NCI-H82 (cell line): ENCODE measurements at places on chromosomes 12 and 14.

DNA sequence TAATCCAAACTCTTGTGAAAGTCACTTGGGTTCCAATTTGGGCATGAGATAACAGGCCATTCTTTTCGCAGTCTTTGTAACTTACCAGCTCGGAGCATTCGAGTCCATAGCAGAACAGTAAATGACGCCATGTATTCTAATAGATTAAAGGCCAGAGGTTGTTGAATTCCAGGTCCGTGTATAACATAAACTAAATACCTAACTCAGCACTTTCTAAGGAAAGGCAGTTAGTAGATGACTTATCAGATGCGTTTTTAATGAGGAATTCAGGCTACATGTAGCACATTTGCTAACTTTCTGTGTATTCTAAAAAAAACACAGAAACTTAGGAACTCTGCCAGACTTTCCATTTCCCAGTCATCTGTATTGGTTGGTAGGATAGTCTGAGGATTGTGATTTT, 52.8 kb upstream of the ATF1 start:
- no peak for DNase-seq

DNA sequence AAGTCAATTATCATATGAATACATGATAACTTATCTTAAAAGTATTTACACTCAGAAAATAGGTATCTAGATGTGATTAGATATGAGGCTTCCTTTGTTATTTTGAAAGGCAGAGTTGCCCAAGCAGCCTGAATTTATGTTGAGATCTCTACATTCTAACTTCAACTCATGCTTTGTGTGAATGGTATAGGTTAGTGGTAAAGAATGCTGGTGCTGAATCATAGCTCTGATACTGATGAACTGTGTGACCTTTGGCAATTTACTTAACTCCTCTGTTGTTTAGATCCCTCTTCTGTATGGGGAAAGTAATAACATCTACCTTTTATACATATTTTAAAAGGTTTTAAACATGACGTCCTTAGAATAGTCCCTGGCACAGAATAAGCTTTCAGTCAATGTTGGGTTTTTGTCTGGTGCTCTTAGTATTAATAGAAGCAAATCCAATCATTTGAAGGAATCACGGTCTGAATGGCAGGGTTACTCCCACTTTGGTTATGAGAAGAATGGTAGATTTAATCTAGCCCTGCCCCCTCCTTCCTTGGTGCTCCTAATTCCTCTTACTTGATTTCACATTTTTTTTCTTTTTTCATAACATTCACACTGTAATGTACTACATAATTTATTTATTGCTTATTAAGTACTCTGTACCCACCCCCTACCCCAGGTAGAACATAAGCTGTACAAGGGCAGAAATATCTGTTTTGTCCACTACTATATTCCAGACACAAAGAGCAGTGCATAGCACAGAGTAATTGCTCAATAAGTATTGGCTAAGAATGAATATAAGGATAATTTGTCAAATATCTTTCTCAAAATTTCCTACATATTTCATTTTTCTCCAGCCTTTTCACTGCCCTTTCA, 203.3 kb upstream of the KRR1 start:
- no peak for DNase-seq

DNA sequence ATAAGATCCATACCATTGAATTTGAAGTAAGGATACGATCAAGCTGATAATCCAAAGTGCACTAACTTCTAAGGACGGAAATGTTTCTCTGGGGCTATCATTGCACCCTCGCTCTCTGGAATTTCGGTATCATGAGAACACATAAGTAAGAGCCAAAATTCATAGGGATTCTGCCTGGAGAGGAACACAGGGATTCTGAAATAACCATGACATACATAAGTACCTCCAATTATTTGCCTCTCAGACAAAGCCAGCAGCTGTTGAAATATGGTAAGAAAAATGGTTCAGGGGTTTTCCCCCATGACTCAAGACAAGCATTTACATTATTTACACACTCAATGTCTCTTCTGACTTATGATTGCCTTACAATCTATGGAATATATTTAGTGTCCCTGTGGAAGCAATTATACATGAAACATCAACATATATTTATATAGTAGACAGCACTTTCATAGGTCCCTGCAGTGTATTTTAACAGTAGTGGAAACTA, 1123.6 kb upstream of the SEL1L start:
- no peak for DNase-seq

DNA sequence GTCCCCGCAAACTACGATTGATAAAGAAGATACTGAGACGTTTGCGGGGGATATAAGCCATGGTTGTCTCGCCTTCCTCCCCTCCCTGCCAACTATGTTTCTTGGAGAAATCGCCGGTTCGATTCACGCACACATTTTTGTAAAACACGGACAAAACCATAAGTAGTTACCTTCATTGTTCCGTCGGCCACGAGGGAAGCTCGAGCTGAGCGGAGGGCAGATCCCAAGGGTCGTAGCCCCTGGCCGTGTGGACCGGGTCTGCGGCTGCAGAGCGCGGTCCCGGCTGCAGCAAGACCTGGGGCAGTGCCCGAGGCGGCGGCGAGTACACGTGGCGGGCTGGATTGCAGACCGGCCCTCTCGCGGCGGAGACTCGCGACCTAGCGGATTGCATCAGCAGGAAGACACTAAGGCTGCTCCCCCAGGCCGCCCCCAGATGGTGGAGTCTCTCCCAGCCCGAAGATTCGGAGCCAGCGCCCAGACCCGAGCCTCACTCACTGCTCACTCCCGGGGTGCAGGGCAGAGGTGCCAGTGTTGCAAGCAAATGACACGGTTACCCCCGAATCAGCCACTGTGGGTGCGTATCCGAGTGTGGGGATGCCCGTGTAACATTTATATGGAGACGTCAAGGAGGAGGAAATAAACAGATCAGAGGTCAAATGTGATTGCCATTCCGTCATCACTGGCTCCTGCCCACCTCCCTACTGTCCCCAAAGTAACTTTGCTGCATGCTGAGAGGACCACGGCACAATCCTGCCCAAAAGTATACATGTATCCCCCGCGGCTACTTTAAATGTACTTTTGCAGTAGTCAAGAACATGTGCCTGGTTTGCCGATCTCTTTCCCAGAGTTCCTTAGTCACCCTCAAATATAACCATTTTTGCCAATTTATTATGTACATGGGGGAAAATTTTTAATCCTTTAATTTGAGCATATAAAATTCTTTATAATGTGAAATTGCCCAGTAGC, at the start of gene BCAT1:
Gene BCAT1, minus strand, starts transcription at position 345 of the 966 bp plus-strand sequence. Its CDS starts 169 bp downstream, at position 176.
- DNase-seq: no peak

DNA sequence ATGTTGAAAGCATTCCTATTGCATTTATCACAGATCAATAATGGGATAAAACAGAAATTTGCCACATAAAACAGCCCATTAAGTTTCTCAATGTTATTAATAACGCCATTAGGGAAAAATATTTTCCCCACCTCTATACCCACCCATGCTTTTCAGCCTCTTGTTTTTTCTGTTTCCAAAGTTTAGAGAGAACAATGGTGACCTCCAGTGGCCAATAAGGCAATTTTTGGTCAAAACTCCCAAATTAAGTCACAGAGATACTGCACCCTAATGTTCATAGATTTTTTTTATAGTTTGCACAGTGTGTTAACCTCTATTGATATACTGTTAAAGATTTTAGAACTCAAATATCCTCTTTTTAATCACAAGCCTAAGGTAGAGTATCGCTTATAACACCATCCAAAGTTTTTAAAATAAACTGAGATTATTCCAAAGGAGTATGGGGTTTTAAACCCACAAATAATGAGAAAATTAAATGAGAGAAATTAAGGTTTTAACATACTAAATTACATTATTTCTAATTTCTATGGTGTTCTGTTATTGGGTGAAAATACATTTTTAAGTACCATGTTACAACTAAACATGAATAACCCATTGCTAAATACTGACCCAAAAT, 184.7 kb upstream of the DCN start:
- DNase-seq: peak; percentile 31

GRCh38 chr12:47824198-47824597, 4.5 kb upstream of the HDAC7 start:
- no peak for DNase-seq

DNA sequence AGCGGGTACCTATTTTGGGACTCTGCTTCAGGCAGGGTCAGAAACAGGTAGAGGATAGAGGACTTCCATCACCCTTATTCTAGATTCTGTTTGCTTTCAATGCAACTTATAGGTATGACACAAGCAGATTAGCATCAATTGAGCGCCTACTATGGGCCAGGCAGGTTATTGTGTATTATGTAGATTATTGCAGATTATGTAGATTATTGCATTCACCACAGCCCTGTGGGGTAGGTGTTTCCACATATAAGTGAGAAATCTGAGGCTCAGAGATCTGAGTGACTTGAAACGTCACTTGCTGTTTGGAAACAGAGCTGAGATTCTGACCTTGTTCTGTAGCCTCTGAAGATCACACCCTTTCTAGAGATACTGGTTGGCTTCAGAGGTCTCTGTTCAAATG, 25.7 kb upstream of the SERPINA4 start:
- no peak for DNase-seq

DNA sequence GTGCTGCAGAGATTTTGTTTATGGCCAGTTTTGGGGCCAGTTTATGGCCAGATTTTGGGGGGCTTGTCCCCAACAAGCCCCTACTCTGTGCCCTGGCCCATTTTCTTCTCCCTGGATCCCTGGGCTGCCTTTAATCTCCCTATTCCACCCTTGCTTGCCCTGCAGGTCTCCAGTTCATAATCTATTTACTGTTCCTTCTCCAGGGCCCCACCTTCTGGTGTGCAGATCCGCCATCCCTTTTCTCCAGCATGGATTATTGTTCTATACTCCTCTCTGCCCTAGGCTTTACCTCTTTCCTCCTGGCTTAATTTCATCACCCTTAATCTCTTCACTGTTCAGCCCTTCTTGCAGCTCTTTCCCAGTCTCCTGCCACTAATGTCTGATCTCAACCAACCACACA, 26.0 kb upstream of the NUDT4 start:
- peak; percentile 98 for DNase-seq

- DNase-seq: no peak
These were observed 134.3 kb downstream of the MED13L start for GRCh38 chr12:116142936-116143898.

- no peak for DNase-seq
These were observed 72.6 kb downstream of the TBX3 start for GRCh38 chr12:114611145-114612018.

DNA sequence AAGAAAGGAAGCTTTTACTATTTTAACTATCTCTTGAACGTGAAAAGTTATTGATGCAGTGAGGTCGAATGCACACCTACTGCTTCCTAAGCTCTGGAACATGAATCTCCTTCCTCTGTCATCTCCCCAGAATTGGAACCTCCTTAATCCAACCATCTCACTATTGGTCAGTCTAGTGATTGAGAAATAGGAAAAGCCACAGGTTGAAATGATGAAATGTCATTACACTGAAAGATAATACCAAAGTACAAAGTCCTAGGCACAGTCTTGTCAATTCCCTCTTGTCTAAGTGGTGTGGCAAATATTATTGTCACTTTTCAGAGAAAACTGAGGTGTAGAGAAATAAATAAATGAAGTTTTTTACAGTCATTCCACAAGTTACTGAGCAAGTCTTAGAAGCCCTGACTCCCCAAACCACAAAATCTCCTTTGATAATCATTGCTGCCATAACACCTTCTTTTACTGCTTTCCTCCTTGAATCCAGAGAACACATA, 19.5 kb upstream of the HIGD1C start:
- no peak for DNase-seq

DNA sequence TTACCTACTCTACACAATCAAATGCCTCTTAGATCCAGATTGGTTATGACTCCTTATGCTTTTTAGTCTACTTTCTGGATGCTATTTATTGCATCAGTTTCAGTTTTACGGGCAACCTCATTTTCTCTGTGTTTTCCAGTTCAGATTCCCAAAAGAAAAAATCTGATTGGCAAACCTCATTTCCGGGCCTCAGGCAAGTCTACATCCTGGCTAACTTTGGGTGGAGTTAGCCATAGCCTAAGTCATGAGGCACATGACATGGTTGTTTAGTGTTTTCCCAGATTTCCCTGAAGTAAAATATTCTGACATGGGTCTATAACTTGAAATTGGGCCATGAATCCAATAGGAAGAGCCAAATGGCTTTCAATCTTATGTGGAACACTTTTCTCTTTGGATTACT, 339.7 kb downstream of the NUAK1 start:
- no peak for DNase-seq

GRCh38 chr14:97544571-97544970, 747.4 kb downstream of the VRK1 start:
- DNase-seq: no peak

- no peak for DNase-seq
These were observed 47.4 kb upstream of the ABCC9 start for GRCh38 chr12:21988619-21989018.

- no peak for DNase-seq
These were observed 107.8 kb downstream of the VCPKMT start for GRCh38 chr14:50008562-50008961.
